Activated CD4-positive, alpha-beta memory T cell treated with anti-CD3 and anti-CD28 coated beads, Interleukin-2, amount 10 ng/mL, durations not matched to agents 7 days and 5 days (primary cell): ENCODE measurements at places on chromosomes 11 and 22. TPM values are rescaled to one million over a fixed set of nuclear protein-coding genes. Genes with fewer than 3 reads are reported as not detected.
A peak's percentile ranks its signal among the peaks of the same experiment; 100 is the strongest.

The CYP2D6 gene
- total RNA-seq = 1.9 TPM

The FAM76B gene
- 48.1 TPM for total RNA-seq

The ZW10 gene
- total RNA-seq = 15.2 TPM

DNA sequence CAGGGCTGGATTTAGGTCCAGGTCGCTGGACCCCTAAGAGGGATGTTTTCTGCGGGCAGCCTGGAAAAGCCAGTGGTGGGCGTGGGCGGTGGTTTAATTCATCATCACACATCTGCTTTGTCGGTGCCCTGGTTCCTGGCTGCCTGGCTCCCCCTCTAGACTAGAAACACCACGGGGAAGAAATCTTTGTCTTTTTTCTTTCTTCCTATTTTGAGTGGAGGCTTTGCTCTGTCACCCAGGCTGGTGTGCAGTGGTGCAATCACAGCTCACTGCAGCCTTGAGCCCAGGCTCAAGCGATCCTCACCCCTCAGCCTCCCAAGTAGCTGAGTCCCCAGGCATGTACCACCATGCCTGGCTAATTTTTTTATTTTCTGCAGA is 86.6 kb upstream of the LINC01488 start:
- DNase-seq = no peak

- no peak for DNase-seq
Measured at GRCh38 chr22:30733181-30733631, 38.5 kb downstream of the OSBP2 start.

- no peak for DNase-seq
Measured at GRCh38 chr11:133930053-133930766, 26.6 kb downstream of the IGSF9B start.

DNA sequence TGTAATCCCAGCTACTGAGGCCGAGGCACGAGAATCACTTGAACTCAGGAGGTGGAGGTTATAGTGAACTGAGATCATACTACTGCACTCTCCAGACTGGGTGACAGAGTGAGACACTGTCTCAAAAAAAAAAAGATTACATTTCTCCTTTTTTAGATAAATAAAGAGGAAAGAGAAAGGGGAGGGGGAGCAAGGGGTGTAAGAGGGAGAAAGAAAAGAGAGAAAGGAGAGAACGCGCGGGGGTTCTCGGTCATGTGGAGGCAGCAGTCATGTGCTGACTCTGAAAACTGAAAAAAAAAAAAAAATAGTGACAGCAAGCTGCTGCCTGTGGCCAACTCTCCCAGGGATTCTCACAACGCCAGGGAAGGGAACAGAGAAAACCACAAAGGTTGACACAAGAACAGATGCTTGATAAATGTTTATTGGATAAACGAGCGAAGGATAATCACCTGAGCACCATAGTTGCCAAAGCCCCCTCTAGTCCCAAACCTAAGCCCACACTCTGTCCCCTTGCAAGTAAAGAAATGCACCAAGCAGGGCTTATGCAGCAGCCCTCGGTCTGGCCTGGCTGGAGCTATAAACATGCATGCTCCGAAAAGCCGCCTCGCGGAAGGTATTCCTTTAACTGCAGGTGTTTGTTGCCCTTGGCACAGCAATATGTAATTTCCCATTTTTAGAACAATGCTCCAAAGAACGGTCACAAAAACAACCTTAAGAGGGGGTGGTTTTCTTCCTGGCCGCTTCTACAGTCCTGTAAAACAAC is 14.5 kb downstream of the SCGB1A1 start:
- no peak for DNase-seq

- no peak for DNase-seq
Measured at GRCh38 chr22:27382947-27383346, 418.6 kb downstream of the MN1 start.

GRCh38 chr11:127226949-127227348 is 226.4 kb upstream of the KIRREL3 start:
- DNase-seq = no peak

GRCh38 chr22:21657020-21657359 is 8.8 kb upstream of the PPIL2 start:
- no peak for DNase-seq

DNA sequence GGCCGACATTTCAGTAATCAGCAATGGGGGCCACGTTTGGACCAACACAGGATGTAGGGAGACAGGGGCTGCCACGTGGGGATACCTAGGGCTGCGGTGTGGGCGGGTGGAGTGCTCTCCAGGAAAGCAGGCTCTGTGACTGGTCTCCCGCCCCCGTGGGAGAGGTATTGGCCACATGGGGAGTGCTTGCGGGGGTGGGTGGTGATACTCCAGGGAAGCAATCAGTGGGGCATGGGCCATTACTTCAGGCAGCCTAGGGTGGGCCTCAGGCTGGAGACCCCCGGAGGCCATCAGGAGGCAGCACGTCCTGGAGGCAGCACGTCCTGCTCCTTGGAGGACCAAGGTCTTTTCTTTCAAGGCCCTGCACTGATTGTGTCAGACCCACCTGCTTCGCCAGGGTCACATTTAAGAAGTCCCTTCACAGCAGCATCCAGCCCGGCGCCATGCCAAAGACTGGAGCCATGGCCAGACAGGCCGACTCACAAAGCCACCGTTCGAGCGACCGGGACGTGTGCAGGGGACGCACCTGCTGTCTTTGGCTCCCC is 3.0 kb upstream of the MUC2 start:
- DNase-seq = no peak

- DNase-seq = peak; percentile 87
Measured at GRCh38 chr11:65884716-65885092, 3.6 kb downstream of the FIBP start.

- DNase-seq = no peak
Measured at GRCh38 chr11:1055109-1055703, 18.7 kb upstream of the MUC6 start.

GRCh38 chr22:21108379-21109115 is 62.8 kb downstream of the LRRC74B start:
- DNase-seq = no peak

- peak; percentile 73 for DNase-seq
Measured at GRCh38 chr11:61752117-61752924, at the start of gene MYRF. Gene MYRF, plus strand, starts transcription at chr11:61752636. Its CDS starts 109 bp downstream, at chr11:61752745.

DNA sequence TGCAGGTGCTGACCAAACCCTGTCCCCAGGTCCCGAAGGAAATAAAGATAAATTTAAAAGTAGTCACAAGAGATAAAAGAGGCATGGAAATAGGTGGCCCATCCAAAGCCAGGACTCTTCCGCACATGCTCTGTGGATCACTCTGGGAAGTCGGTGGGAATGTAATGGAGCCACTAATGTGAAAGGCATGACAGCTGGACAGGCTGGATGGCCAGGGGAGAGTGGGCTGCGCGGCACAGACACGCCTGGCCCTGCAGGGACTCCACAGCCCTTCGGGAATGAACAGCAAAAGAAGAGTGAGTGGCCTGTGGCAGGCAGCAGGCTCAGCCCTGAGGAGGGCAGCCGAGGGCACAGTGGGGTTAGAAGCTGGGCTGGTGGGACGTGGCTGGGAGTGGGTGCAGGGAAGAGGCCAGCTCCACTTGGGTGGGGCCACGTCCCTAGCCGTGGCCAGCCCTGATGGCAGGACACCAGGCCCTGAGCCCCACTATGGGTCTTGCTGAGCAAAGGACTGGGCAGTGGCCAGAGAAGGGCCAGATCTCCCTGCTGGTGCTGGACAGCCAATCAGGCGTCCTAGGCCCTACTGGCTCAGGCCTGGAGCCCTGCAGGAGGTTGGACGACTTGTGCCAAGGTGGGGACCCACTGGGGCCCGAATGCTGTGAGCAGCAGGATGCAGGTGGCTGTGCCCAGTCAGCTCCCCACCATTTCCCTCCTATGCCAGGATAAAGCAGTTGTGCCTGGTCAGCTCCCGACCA is 31.3 kb upstream of the GNB1L start:
- no peak for DNase-seq

- DNase-seq = no peak
Measured at GRCh38 chr11:94525546-94526324, 13.5 kb downstream of the C11orf97 start.

DNA sequence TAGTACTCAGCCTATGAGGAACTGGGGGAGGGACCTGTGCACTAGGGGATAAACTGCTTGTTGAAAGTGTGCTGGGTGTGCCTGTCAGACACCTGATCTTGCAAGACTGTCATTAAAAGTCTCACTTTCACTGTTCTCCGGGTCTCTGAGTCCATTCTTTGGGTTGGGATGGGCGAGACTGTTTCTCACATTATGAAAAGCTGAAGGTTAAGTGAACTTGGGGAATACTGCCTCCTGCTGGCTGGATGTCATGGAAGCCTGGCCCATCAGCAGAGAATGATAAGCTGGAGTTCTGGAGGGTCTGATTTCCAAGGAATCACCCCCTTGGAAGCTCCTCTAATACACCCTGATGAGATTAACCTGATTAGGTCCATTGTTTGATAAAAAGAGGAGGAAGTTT is 9.0 kb upstream of the VPREB1 start:
- DNase-seq = peak; percentile 71

DNA sequence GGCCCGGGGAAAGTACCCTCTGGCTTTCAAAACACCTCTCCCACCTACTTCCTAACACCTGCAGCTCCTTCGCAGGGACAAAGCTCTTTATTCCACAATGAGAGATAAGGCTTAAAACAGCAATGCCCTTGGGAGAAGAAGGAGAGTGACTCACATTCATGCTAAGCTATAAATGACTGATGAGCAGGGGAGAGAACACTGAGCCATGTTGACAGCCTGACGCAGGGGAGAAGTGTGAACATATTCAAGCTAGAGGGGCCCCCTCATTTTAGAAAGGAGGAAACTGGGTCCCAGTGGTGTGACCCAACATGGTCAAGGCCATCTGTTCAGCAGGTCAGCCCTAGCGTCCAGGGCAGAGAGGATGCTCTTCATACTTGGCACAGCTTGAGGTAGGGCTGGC is 171.8 kb downstream of the DSCAML1 start:
- no peak for DNase-seq

DNA sequence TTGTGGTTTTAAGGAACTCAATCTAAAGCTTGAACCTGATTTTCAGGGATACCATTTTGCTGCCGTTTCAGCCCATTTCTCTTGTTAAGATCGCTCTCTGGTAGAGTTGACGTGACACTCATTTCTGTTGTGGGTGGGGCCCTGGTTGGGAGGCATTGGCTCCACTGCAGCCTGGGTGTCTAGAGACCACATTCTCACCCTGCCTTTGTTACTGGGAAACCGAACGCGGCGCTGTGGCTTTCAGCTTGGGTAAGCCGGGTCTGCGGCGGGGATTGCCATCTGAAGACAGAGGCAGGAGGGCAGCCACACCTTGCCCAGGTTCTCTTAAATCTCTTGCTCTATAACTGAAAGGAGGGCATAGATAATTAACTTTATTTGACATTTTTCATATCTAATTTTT is 3.2 kb downstream of the EHF start:
- peak; percentile 77 for DNase-seq
